Lung (tissue), 17 donors: ENCODE measurements at places on chromosomes 12 and 14. TPM values are rescaled to one million over a fixed set of nuclear protein-coding genes. Genes with fewer than 3 reads are reported as not detected.

DNA sequence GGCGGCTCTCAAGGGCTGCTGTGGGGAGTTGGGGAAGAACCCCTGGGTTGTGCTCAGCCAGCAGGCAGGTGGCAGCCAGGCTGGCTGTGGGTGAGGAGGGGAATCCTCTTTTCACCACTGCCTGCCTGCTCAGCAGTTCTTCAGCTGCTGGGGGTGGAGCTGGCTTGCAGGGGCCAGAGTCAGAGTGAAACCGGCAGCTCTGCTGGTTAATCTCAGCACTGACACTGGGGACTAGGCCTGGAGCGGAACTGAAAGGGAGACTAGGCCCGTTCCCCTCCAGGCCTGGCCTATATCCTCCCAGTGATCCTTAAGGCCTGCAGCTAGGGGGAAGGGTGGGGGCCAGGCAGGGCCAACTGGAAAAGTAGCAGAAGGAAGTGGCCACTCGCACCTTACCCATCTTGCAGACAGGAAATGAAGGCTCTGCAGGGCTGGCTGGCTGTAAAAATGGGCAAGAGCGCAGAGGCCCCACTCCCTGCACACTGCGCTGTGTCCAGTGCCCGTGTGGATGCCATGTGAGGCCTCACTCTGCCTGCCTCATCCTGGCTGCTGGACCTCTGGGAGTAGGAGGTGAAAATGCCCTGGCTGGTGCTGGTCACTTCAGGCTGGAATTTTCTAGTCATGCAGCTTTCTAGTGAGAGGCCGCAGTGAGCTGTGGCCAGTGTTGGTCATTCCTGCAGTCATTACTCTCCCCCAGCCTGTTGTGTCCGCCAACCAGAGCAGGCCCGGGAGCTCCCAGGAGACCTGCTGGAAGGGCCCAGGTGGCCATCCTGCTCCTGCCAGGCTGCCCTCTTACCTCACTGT lies 39.4 kb downstream of the SH2B3 start:
- peak; percentile 32 for DNase-seq

Gene LTB4R
- total RNA-seq = 4.4 TPM

GRCh38 chr12:54026640-54027441 lies 1.4 kb upstream of the HOXC6 start:
- no peak for DNase-seq

DNA sequence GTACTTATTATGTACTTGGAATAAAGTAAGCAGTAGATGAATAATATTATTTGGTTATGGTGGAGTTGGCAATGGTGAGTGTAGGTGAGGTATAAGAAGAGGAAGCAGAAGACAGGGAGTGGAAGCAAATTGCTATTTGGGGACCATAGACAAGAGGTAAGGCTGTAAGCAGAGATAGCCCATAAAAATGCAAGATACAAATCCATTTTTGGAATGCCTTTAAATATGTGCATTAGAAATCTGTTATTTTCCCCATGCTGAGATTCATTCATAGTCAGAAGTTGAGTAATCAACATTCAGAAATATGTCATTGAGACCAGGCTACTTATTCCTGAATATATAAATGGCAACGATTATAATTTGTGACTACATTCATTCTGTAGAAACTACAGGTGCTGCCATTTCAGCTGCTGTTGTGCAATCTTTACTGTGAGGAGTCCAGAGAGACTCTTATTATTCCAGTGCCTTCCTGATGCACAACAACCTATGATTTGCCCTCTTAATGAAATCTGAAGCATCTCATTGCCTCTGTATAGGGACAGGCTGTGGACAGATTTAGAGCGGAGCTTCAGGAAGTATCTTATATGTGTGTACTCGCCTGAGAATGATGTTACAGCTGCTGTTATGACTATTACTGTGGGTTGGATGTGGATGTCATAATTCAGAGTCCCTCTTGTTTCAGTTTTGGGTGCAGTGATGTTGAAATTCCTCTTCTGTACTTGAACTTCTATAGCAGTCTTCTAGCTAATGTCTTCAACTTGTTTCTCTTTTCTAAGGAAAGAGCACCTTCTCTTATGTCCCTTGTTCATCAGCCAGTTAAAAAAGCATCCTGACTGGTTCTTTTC lies 173.8 kb downstream of the NAV3 start:
- no peak for DNase-seq

Gene GLI1
- 5.7 TPM for total RNA-seq

- DNase-seq = no peak
Measured at GRCh38 chr12:113862590-113863454, 103.3 kb downstream of the RBM19 start.

GRCh38 chr12:105671720-105672119 lies 341.2 kb downstream of the C12orf75 start:
- no peak for DNase-seq

Gene AQP6
- 0.40 TPM for total RNA-seq

Gene DNAJC22
- 1.5 TPM for total RNA-seq

GRCh38 chr14:33068626-33069025 lies 129.9 kb downstream of the NPAS3 start:
- no peak for DNase-seq

GRCh38 chr12:24546661-24547060 lies 402.2 kb downstream of the BCAT1 start:
- no peak for DNase-seq

DNA sequence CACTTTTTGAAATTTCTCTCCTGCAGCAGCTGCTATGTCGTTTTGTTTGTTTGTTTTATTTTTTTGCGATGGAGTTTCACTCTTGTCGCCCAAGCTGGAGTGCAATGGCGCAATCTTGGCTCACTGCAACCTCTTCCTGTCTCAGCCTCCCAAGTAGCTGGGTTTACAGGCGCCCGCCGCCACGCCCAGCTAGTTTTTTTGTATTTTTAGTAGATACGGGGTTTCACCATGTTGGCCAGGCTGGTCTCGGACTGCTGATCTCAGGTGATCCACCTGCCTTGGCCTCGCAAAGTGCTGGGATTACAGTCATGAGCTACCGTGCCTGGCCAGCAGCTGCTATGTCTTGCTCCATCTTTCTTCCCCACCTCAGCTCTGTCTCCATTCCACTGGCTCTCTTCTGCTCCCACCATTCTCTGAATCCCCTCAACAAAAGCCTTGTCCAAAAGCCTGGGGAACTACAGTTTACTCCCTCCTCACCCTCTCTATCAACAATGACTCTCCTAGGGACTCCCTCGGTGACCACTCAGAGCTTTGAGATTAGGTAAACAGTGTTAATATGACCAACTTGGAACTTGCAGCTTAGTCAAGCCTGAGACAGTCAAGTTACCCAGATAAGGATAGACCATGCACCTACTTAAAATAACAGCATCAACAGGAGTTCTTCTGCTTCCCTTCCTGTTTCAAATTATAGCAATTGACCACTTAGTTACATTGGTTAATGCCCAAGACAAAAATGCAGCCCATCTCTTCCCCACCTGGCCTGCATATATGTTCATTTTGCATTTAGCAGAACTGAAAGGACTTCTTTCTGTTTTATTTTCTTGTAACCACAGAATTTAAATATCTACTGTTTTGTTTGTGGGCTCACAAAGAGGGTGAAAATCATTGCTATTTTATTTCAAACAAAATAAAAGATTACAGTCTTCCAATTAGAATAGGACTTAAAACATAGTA lies 189.0 kb upstream of the AMIGO2 start:
- DNase-seq = no peak

GRCh38 chr14:23694085-23694948 lies 58.2 kb downstream of the DHRS2 start:
- DNase-seq = peak; percentile 49
